Activated T-helper 1 cell treated with Interleukin-2 at 50 U/mL for 16 hours (primary cell): ENCODE measurements at places on chromosomes 2 and 18.

DNA sequence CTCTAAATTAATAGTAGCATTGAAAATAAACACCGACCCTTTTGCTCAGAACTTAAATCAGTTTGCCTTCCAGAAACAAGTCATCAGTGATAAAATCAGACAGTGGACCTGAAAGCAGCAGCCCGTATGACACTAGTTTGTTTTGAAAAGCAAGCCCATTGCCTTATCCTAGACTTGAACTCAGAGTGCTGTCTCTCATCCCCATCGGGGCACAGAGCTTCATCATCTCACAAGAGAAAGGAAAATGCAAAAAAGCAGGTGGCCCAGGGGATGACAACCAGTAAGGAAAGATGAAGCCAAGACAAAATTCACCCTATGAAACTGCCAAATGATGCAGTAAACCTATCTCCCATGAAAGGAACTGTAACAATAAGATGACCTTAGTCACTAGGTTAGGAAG, 71.2 kb downstream of the CERKL start:
- no peak for DNase-seq

- no peak for DNase-seq
Measured at GRCh38 chr18:26307161-26307773, 81.0 kb downstream of the TAF4B start.

DNA sequence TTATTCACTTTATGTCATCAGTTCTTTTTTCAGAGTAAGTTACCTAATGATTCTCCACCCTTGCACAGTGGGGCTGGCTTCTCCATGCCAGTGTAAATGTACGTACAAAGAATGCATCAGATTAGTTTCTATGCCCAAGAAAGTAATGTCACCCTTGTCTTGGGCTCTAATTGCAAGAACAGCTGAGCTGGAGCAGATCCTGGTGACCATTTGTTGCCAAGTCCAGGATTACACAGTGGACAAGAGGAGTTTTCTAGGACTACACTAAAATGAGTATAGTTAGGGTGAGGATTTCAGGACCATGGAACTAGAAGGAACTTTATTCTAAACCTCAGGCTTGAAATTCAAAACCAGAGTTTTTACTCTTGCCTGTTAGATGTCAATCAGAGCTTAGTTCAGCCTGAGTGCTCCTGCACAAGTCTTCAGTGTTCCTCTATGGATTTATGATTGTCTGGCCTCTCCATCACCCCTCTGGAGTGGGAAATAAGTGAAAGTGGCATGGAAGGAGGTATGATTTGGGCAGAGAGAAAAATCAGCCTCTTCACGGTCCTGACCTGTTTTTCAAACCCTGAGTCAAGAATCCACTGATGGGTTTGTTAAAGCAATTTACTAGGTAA, 29.8 kb downstream of the PCBP1 start:
- DNase-seq, result no peak

DNA sequence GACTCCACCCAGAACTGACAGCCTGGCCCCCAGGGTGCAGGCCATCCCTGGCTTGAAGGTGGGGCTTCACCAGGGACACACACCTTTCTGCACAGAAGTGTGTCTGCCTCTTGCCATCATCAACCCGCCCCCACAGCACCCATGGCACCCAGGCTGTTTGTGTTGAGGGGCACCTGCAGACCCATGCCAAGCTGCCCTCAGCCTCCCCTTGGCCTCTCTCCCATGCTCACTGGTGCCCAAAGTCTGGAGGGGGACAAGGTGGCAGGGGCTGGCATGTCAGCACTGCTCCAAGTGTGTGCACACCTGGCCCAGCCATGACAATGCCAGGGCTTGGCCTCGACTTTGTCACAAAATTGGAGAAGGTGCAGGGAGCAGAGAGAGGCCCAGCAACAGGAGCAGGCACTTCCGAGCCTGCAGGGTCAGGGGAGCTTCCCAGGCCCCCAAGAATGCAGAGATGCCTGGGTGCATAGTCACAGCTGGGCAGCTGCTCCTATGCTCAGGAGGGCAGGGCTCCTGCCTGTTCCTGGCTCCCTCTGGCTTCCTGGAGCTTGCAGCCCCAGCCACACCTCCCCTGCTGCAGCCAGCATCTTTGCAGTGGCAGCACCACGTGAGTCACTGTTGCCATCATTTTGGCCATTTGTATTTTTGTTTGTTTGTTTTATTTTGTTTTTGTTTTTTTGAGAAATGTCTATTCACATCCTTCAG, 280.6 kb upstream of the UBE2E3 start:
- no peak for DNase-seq

DNA sequence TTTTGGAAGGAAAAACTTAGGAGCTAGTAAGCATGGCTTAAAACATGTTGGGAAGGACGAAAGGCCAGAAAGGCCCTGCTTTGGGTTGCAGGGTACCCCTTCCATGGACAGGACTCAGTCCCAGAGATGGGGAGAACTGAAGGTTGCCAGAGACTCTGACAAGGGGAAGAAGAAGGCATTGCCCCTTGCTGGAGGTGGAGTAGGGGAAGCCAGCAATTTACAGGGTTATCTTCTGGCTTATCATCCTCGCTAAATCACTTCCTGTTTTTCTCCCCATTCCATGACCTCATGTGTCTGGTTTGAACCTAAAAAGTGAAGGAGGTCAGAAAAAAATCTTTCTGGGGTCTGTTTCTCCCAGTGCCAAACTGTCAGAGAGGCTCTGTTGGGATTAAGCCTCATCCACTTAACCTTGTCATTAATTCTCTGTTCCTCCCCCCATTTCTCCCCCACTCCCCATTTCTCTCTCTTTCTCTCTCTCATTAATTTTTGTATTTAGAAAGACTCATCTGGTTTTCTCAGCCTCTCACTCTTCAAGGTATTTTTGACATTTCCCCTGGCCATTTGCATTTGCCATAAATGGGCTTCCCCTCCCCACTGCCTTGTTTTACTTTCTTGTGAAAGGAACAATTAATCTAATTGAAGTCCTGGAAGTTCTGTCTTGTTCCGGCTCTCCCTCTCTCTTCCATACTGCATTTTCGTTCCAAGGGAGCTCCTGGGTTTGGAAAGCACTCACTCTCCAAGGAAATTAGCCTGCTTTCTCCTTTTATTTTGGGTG, 17.4 kb downstream of the NRP2 start:
- no peak for DNase-seq

- DNase-seq, result no peak
Measured at GRCh38 chr2:225756198-225756597, 356.7 kb downstream of the NYAP2 start.

- no peak for DNase-seq
Measured at GRCh38 chr2:181393472-181393871, 63.7 kb upstream of the ITGA4 start.

- DNase-seq, result no peak
Measured at GRCh38 chr2:162821176-162821575, 17.4 kb downstream of the KCNH7 start.

- DNase-seq, result no peak
Measured at GRCh38 chr2:238754259-238754658, 93.6 kb upstream of the TWIST2 start.

- DNase-seq, result no peak
Measured at GRCh38 chr18:76461692-76462325, 33.2 kb downstream of the ZNF516 start.

DNA sequence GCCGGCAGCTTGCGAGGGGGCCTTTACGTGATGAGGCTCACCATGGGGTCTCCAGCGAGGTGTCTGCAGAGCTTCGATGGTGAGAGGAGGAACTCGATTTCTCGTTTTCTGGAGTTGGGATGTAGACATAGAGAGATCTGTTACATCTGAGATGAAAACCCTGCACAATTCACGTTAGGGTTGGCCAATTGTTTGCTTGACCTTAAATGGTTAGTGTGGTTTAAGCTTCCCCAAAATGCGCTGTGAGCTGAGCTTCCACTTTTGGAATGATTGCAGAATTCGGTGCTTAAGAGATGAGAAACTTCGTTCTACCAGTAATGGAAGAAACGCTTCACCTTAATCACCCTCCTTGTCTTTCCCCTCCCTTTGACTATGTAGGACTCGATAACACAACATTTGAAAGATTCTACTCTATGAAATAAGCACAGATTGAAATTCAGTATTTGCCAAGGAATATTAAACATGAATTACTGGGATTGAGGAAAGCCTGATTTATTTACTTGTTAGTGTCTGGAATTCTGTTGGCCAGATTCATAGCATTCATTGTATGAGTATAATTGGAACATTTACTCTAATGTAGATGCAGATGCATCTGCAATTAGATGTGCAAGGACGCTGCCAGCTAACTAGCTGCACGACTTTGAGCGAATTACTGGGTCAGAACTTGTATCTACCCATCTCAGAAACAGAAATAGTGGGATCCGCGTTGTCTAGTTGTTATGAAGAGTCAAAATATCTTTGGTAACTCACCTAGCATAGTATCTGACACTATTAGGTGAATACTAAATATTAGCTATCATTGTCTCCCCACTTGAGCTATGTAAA, 1.6 kb upstream of the KLF7 start:
- DNase-seq, result no peak

DNA sequence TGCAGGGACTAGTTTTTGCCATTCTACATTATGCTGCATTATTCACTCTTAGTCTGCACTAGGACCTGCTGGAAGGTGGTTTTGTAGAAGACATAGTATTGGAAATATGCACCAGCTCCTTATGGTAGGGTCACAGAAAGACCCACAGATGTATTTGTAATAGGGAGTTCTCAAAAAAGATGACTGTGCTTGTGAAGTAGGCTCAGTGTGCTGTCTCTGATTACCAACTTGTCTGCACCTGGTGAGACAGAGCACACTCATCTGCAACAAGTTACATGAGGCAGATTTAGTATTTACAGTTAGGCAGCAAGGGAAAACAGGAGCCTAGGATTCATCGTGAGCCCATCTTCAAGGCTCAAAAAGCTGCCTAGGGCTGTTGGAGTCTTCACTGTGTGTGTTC, 29.4 kb downstream of the RHBDD1 start:
- DNase-seq, result no peak

- DNase-seq, result no peak
Measured at GRCh38 chr2:44707945-44708660, 233.4 kb upstream of the SIX3 start.

GRCh38 chr18:2984091-2984490, 28.9 kb downstream of the LPIN2 start:
- no peak for DNase-seq

- no peak for DNase-seq
Measured at GRCh38 chr2:69584127-69584889, 59.2 kb downstream of the AAK1 start.

GRCh38 chr2:218067523-218067922, 1.5 kb upstream of the RUFY4 start:
- DNase-seq, result no peak

- DNase-seq, result no peak
Measured at GRCh38 chr2:68850524-68850923, 20.7 kb downstream of the BMP10 start.

DNA sequence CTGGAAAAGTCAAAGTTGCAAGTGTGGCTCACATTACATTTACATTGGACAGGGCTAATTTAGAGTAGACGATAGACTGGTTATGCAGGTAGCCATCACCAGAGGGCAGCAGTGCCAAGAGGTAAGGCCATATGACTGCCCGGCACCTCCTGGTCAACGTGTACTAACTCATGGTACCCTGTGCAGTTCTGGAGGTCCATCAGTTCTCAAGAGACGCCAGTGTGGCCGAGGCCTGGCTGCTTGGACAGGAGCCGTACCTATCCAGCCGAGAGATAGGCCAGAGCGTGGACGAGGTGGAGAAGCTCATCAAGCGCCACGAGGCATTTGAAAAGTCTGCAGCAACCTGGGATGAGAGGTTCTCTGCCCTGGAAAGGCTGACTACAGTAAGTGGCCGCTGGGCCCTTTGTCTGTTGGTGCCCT, 65.8 kb upstream of the EML6 start:
- DNase-seq, result no peak

GRCh38 chr2:145012806-145013205, 492.9 kb upstream of the ZEB2 start:
- no peak for DNase-seq

GRCh38 chr2:43075054-43075593, 151.3 kb downstream of the ZFP36L2 start:
- no peak for DNase-seq

GRCh38 chr2:179344970-179345369, 80.3 kb upstream of the SESTD1 start:
- no peak for DNase-seq

DNA sequence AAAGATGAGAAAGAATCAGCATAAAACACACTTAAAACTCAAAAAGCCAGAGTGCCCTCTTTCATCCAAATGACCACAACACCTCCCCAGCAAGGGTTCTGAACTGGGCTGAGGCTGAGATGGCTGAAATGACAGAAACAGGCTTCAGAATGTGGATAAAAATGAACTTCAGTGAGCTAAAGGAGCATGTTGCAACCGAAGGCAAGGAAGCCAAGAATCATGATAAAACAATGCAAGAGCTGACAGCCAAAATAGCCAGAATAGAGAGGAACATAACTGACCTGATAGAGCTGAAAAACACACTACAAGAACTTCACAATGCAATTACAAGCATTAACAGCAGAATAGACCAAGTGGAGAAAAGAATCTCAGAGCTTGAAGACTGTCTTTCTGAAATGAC, 12.2 kb upstream of the PSMA8 start:
- no peak for DNase-seq

- DNase-seq, result no peak
Measured at GRCh38 chr2:66840321-66841002, 405.5 kb downstream of the MEIS1 start.

DNA sequence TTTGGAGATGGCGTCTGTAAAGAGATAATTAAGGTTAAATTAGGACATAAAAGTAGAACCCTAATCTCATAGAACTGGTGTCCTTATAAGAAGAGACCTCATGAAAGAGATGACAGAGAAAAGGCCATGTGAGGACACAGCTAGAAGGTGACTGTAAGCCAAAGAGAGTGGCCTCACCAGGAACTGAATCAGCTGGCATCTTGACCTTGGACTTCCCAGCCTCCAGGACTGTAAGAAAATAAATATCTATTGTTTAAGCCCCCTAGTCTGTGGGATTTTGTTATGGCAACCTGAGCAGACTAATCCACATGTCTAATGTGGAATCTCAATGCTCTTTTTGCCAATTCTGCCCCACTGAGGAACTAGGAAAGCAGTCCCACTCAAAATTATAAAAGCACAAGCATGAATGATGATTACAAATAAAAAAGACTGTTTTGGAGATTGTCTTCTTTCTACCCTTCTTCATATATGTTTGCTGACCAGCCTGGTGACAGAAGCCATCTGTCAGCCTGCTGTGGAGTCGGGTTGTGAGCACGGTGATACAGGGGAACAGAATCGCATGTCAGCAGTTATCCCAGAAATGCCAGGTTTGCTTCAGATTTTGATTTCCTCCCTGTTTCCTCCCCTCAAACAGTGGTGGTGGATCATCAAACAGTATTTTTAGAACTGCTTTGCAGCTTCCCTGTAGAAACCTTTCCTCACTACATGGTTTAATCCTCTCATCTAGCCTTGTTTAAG, 54.2 kb downstream of the INPP4A start:
- no peak for DNase-seq

GRCh38 chr18:34075963-34076860, 148.5 kb downstream of the NOL4 start:
- no peak for DNase-seq

- no peak for DNase-seq
Measured at GRCh38 chr2:45860136-45861121, 209.0 kb downstream of the PRKCE start.

DNA sequence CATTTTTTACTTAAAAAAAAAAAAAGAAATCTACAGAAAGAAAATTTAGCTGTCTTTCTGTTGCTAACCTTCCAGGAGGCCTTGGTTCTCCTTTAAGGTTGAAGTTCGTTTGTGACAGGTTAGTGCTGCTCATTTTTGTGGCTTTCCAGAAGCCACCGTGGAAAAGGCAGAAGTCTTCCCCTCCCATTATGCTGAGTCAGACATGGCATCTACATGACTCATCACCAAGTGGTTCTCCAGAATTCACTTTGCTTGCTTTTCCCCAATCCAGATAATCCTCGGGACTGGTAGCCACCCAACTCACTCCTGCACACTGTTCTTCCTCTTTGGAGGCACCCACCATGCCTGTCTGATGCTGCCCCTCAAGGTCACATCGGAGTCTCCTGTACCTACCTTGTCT, 228.7 kb downstream of the PIK3C3 start:
- no peak for DNase-seq
